Right lung (tissue), 10 donors: ENCODE measurements at places on chromosomes 6 and 20. TPM values are rescaled to one million over a fixed set of nuclear protein-coding genes. Genes with fewer than 3 reads are reported as not detected.

- DNase-seq = no peak
Measured at GRCh38 chr20:63890201-63890576, 4.7 kb upstream of the DNAJC5 start.

CNR1 gene
- polyA plus RNA-seq = 0.10 TPM

- no peak for DNase-seq
Measured at GRCh38 chr6:88004707-88005106, 42.9 kb upstream of the SPACA1 start.

- no peak for DNase-seq
Measured at GRCh38 chr6:52132292-52132691, 44.9 kb upstream of the PKHD1 start.

DNA sequence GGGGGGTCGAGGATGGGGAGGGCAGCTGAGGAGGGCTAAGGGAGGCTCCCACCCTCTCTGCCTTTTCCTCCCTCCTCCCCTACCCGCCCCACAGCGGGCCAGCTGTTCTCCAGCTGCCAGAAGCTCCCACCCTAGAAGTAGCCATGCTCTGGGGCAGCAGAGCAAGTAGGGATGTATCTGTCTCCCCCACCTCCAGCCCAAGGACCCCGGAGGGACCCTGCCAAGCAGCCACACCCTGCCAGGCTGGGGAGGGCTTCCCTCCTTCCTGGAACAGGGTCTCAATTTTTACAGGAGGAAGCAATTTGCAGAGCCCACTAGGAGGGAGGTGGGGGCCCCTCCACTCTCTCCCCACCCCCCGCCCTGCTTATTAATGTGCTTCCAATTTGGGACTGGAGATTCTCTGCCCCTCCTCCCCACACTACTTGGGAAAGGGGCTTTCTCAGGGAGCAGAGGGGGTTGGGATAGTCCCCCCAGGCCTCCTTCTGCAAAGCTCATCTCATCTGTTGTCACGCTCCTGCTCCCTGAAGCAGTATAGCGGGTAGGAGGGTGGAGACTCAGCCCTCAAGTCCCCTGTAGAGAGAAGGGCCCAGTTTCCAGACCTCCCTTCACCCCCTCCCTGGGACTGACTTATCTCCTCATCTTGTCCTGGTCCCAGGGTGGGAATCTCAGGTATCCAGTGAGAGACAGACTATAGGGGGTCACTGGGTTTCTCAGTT is 4.5 kb downstream of the TEAD3 start:
- DNase-seq = peak; percentile 71

DNA sequence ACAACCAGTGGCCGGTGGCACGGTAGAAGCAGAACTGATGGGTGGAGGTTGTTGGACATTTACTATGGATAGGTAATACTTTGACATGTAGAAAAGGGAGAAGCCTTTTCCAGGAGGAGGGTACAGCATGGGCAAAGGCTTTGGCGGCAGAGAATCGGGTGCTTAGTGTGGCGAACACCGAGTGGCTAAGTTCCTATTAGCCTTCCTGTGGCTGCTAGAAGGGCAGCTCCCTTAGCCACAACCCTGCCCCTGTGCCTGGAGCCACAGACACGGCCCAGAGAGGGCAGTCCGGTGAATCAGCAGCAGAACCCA is 37.9 kb upstream of the TGM2 start:
- DNase-seq = no peak

- no peak for DNase-seq
Measured at GRCh38 chr20:33549229-33549999, 59.5 kb downstream of the CBFA2T2 start.

GSTA1 gene
- polyA plus RNA-seq = 2.9 TPM

- no peak for DNase-seq
Measured at GRCh38 chr6:49072146-49072545, 390.9 kb downstream of the MMUT start.

GRCh38 chr20:37395921-37396415 is 50.0 kb downstream of the SRC start:
- DNase-seq = peak; percentile 64

COL19A1 gene
- 0.60 TPM for polyA plus RNA-seq

DNA sequence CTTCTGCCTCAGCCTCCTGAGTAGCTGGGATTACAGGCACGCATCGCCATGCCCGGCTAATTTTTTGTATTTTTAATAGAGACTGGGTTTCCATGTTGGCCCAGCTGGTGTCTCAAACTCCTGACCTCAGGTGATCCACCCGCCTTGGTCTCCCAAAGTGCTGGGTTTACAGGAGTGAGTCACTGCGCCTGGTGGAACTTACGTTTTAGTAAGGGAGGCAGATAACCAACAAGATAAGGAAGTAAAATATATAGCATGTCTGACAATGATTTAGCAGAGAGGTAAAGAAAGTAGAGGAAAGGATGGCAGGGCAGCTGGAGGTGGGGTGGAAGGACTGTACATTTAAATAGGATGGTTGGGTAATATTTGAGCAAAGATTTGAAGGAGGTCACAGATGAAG is 12.8 kb upstream of the MYMX start:
- DNase-seq = no peak

- no peak for DNase-seq
Measured at GRCh38 chr6:126767711-126768110, 350.8 kb upstream of the RSPO3 start.

TFAP2B gene
- polyA plus RNA-seq = 0.04 TPM

DNA sequence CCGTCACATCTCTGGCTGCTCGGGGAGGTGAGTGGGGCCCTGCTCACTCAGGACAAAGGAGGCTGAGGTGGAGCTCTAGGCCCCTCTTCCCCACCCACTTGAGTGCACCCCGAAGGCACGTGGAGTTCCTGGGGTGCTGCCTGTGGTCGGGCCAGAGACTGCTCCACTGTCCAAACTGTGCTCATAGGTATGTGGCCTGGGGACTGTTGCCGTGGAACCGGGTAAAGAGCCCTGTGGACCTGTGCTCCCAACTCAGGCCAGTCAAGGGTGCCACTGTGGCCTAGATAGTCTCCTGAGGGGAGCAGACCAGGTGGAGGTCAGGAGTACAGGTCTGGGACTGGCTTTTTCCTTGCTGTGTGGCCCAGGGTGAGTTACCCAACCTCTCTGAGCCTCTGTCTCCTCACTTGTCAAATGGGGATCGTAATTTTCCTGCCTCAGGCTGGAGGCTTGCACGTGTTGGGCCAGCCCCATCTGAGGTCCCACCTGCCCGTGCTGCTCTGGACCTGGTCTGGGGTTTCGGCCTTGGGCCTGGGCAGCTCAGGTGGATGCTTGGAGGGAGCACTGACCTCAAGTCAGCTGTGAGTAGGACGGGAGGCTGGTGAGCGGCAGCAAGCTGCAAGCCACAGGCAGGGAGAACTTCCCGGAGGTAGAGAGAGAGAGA is 12.4 kb upstream of the NPBWR2 start:
- no peak for DNase-seq
